Type B pancreatic cell (in vitro differentiated cells): ENCODE measurements at places on chromosomes 4 and X.

GRCh38 chr4:56434599-56435139 lies 746 bp downstream of the PPAT start:
- no peaks in the 10 kb centered on the region for H3K27me3 ChIP-seq
- peak overlapping the region; percentile 99 for H3K4me3 ChIP-seq
- peaks cover 8% of the 10 kb centered on the region for H3K36me3 ChIP-seq
- H3K27ac ChIP-seq, result peak overlapping the region; percentile 92
- H3K4me1 ChIP-seq, result peaks cover 17% of the 10 kb centered on the region

DNA sequence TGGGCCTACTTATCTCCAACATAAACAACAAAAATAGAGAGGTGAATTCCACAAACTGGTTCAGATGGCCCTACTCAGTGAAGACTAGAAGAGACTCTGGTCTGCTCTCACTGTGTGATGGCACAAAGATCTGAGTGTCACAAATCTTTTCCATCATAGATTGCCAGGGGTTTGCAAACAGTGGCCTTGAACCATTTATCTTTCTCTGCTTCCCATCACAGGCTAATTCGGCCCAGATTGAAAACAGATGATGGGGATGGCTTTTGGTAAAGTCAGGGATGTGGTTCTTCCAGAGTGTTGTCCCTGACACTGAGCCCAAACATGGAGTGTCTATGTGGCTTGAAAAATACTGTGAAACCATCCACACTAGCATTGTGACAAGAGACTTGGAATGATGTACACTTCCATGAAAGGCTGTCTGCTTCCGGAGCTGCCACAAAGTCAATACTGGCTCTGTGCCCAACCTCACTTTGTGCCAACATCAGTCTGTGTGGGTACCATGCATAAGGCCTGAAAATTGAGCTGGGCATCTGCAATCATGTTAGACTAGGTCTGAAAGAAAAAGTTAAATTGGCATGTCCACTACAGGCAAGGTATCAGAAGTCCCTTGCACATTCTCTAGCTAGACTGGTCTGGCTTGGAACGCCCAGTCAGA lies 25.2 kb upstream of the PLAC1 start:
- no peaks in the 10 kb centered on the region for H3K36me3 ChIP-seq
- no peaks in the 10 kb centered on the region for H3K4me1 ChIP-seq
- no peak overlapping the region for H3K4me3 ChIP-seq

DNA sequence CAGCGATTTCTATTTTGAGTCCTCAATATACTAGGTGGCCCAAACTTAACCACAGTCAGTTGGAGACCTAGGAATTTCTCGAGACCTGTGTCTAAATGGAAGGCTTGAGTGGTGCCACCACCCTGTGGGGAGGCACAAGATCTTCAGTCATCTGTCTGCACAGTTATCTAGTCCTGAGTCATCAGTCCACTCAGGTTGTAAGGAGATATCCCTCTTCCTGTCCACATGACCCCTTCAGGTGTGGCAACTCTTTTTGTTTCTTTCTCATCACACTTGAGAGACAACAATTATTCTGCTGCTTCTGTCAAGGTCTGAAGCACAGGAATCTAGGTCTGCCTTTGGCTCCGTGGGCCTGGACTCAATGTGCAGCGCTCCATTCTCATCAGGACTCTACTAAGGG lies 64.4 kb upstream of the IBSP start:
- DNase-seq, result no peak
- no peaks in the 10 kb centered on the region for H3K4me1 ChIP-seq
- H3K27me3 ChIP-seq, result no peaks in the 10 kb centered on the region

DNA sequence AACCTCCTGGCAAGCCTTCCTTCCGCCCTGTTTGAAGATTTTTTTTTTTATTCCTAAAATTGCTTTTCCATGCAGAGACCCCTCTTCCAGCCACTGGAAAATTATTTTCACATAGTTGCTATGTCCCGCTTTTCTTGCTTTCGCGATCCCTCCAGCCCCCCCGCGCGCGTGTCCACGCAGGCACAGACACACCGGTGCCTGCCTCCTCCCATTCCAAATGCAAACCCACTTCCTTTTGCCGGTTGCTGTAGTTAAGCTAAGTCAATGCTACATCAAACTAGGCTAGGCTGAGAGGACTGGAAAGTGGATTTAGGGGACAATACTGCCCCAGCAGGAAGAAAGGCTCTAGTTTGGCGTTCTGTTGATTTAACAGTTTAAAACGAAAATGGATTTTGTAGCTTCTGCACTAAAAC lies 111.0 kb downstream of the DHX15 start:
- H3K4me1 ChIP-seq, result peaks cover 25% of the 10 kb centered on the region
- H3K27me3 ChIP-seq, result peaks cover 60% of the 10 kb centered on the region

GRCh38 chrX:38973322-38973721 lies 172.1 kb downstream of the MID1IP1 start:
- no peaks in the 10 kb centered on the region for H3K4me1 ChIP-seq
- no peaks in the 10 kb centered on the region for H3K27me3 ChIP-seq
- no peak overlapping the region for H3K27ac ChIP-seq
- no peaks in the 10 kb centered on the region for H3K36me3 ChIP-seq
- H3K4me3 ChIP-seq, result no peak overlapping the region

DNA sequence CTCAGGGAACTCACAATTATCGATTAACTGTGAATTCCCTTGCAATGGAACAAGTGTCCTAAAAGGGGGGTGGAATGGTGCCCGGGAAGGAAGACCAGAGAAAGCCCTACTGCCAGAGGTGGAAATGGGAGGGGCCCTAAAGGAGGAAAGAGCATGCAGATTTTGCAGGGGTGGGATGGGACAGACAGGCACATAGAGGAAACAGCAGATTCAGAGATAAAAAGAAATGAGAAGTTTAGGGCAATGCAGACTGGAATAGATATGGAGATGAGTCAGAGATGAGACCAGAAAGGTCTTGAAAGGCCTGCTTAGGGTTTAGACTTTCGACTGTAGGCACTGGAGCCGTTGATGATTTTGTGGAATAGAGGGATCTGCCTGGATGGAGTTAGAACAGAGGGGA lies 57.4 kb upstream of the PITX2 start:
- H3K4me3 ChIP-seq, result no peak overlapping the region
- H3K27me3 ChIP-seq, result peaks cover 21% of the 10 kb centered on the region
- H3K27ac ChIP-seq, result no peak overlapping the region
- no peaks in the 10 kb centered on the region for H3K36me3 ChIP-seq
- no peak for DNase-seq

GRCh38 chr4:4270529-4270928 lies 19.4 kb downstream of the LYAR start:
- H3K27me3 ChIP-seq, result no peaks in the 10 kb centered on the region
- peaks cover 14% of the 10 kb centered on the region for H3K36me3 ChIP-seq
- DNase-seq, result no peak
- H3K27ac ChIP-seq, result no peak overlapping the region
- no peaks in the 10 kb centered on the region for H3K4me1 ChIP-seq

- H3K4me3 ChIP-seq, result no peak overlapping the region
- no peaks in the 10 kb centered on the region for H3K27me3 ChIP-seq
- no peak for DNase-seq
- H3K36me3 ChIP-seq, result no peaks in the 10 kb centered on the region
These were observed 6.4 kb upstream of the RHOH start for GRCh38 chr4:40190465-40190864.

DNA sequence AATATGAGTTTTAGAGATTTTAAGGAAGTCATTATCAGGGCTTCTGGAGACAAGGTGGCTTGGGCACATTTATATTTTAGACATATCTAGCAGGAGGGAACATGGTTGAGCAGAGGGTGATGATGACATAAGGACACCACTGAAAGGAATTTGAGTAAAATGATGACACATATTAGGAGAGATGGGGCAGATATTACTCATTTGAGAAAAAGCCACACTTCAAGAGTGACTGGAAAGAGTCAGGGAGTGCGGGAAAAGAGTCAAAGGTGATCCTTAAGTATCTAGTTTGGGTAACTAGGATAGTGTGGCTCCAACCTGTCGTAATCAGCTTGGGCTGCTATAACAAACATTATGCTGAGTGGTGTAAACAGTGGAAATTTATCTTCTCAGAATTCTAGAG lies 377.7 kb downstream of the PACRGL start:
- no peaks in the 10 kb centered on the region for H3K4me1 ChIP-seq
- no peak overlapping the region for H3K27ac ChIP-seq
- no peaks in the 10 kb centered on the region for H3K36me3 ChIP-seq
- no peak for DNase-seq
- no peak overlapping the region for H3K4me3 ChIP-seq
- H3K27me3 ChIP-seq, result no peaks in the 10 kb centered on the region

GRCh38 chr4:156117743-156118142 lies 164.1 kb upstream of the CTSO start:
- H3K4me1 ChIP-seq, result no peaks in the 10 kb centered on the region
- no peak for DNase-seq
- no peaks in the 10 kb centered on the region for H3K27me3 ChIP-seq
- H3K27ac ChIP-seq, result no peak overlapping the region
- H3K4me3 ChIP-seq, result no peak overlapping the region

- peak overlapping the region; percentile 93 for H3K27ac ChIP-seq
- H3K4me3 ChIP-seq, result peak overlapping the region; percentile 92
- no peaks in the 10 kb centered on the region for H3K27me3 ChIP-seq
- peaks cover 4% of the 10 kb centered on the region for H3K36me3 ChIP-seq
- DNase-seq, result no peak
These were observed 1.2 kb downstream of the AKAP17A start for GRCh38 chrX:1592470-1593142.

DNA sequence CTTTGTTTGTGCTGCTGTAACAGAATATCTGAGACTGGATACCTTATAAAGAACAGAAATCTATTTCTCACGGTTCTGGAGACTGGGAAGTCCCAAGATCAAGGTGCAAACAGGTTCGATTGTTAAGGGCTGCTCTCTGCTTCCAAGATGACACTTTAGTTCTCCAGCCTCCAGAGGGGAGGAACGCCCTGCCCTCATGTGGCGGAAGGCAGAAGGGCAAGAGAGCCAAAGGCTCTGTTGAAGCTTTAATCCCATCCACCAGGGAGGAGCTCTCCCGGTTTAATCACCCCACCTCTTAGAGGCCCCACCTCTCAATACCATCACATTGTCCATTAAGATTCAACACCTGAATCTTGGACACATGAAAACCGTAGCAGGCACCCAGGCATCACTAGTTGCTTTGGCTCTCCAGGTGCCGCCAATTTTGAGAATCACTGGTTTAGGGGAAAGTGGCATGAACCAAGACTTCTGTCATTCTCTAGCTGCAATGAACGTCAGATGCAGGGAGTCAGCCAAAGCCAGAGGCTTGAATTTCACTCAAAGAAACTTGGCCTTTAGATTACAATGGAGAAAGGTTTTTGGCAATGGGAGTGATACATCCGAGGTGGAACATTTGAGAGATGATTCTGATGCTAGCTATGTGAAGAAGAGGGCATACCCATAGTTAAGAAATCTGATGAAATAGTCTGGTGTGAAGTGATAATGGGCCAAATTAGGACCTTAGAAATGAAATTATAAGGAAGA lies 15.7 kb downstream of the FHL1 start:
- H3K27ac ChIP-seq, result no peak overlapping the region
- H3K4me3 ChIP-seq, result no peak overlapping the region
- H3K36me3 ChIP-seq, result no peaks in the 10 kb centered on the region
- H3K27me3 ChIP-seq, result no peaks in the 10 kb centered on the region
- peaks cover 1% of the 10 kb centered on the region for H3K4me1 ChIP-seq

- no peak for DNase-seq
- H3K27ac ChIP-seq, result peak overlapping the region; percentile 28
- H3K4me1 ChIP-seq, result peaks cover 28% of the 10 kb centered on the region
These were observed 153.1 kb upstream of the PCDH18 start for GRCh38 chr4:137685357-137685756.

DNA sequence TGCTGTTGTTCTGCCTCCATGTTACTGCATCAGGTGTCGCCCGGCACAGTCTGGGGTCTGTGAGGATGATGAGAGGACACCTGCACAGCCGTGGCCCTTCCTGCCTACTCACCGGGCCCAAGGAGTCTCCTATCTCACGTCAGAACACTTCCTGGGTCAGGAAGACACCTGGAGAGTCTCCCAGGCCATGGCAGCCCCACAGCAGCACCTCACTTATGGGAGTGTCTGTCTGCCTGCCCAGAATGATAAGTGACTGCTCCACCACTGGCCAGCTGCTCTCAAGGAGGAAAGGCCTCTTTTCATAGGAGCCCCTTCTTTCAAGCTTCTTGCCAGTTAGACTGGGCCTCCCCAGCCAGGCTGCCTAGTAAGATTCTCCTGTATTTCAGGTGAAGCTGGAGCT lies 56.1 kb downstream of the NELFA start:
- H3K4me3 ChIP-seq, result no peak overlapping the region
- H3K4me1 ChIP-seq, result no peaks in the 10 kb centered on the region
- H3K27me3 ChIP-seq, result no peaks in the 10 kb centered on the region
- H3K36me3 ChIP-seq, result peaks cover 6% of the 10 kb centered on the region
- no peak for DNase-seq

- H3K27me3 ChIP-seq, result peaks cover 7% of the 10 kb centered on the region
- H3K4me3 ChIP-seq, result no peak overlapping the region
- H3K27ac ChIP-seq, result peak overlapping the region; percentile 27
- no peak for DNase-seq
These were observed 22.1 kb upstream of the SCOC start for GRCh38 chr4:140351093-140352075.

GRCh38 chr4:45033676-45034419 lies 307.5 kb upstream of the GNPDA2 start:
- H3K27ac ChIP-seq, result no peak overlapping the region
- H3K36me3 ChIP-seq, result no peaks in the 10 kb centered on the region
- H3K4me1 ChIP-seq, result peaks cover 13% of the 10 kb centered on the region
- H3K4me3 ChIP-seq, result no peak overlapping the region

- no peaks in the 10 kb centered on the region for H3K4me1 ChIP-seq
- no peak overlapping the region for H3K4me3 ChIP-seq
- H3K27ac ChIP-seq, result no peak overlapping the region
- no peaks in the 10 kb centered on the region for H3K27me3 ChIP-seq
These were observed 159.4 kb downstream of the OPHN1 start for GRCh38 chrX:68273887-68274286.

DNA sequence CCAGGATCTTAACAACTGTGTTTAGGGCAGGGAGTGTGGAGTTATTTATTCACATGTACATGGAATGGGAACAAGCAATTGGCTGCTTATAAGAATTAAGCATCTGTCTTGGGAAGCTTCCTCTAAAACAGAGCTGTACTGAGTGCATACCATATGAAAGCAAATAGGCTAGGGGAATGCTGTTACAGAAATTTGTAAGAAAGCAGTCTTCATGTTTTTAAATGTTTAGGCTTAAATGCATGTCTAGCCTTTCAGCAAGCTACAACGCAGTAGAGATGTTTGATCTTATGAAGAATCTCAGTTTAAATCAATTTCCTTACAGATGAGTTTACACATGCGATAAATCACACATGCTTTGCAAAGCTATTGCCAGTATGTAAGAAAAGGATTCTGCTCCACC lies 123.1 kb upstream of the MID1 start:
- H3K4me1 ChIP-seq, result peaks cover 19% of the 10 kb centered on the region
- H3K27ac ChIP-seq, result no peak overlapping the region
- no peaks in the 10 kb centered on the region for H3K27me3 ChIP-seq
- DNase-seq, result no peak

DNA sequence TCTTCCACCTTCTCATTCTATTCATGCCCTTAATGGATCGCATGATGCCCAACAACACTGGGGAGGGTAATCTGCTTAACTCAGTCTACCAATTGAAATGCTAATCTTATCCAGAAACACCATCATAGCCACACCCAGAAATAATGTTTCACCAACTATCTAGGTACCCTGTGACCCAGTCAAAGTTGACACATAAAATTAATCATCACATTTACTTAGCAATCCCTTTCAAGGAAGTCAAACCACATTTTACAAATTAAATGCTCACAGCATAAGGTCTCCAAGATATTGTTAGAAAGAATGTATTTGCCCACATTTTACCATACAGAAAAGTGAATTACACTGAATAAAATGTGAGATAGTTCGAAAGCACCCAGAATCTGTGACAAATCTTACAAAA lies 92.5 kb downstream of the PRSS12 start:
- no peak overlapping the region for H3K4me3 ChIP-seq
- H3K27ac ChIP-seq, result no peak overlapping the region
- H3K4me1 ChIP-seq, result no peaks in the 10 kb centered on the region
- H3K27me3 ChIP-seq, result no peaks in the 10 kb centered on the region
- DNase-seq, result no peak
